ENCODE measurements at places on chromosomes 12 and 14.

DNA sequence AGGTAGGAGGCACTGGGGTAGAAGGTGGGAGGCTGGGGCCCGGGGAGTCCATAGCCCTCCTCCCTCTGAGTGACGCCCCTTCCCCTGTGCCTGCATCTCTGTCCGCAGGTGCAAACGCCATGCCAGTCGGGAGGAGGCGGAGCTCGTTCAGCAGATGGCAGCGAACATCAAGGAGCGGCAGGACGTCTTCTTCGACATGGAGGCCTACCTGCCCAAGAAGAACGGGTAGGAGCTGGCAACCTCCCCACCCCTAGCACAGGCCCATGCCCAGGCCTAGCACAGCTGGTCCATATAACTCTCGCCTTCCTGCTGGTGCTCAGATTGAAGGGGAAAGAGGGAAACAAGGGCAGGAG, 35.6 kb downstream of the TMEM120B start:
- no peak for DNase-seq

DNA sequence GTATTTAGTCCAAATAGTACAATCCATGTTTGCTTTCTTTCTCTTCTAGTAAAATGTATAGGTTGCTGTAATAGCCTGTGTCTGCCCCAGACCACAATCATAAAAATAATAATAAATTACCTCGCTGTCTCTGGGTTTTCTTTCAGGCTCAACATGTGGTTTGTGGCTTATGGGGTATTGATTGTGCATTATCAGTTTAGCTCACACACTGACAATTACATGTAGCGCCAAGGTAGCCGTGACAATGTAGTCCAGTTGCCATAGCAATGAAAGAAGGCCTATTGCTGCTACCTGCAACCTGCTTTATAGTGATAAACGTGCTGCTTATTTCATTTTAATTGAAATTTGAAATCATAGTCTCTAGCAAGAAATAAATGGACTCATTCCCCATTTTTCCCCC, 1009.8 kb downstream of the NRXN3 start:
- DNase-seq: no peak

DNA sequence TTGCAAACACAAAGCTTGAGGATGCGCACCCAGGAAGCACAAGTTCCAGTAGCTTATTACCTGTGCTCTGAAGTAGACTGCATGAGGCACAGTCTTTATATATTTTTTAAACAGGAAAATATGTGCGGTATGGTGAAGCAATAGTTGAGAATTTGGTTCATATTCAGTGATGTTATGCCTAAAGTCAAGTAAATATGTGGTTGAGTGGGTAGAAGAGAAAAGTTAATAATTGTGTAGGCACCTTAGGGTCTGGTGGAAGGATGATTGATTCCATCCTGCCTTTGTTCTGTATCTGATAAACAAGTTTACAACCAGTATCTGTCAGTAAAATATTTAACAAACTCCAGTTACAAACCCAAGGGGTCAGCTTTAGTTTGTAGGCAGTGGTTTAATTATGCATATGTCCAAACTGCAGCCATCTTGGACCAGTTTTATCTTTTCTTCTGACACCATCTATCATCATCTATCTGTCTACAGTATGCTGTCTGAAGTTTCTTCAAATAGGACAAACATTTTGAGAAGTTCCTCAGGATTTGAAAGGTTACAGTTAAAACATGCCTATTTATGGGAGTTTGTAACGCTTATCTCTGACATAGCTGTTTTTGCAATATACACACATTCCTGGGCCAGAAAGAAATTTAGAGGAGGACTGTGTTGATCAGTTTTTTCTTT, 10.8 kb downstream of the SINHCAF start:
- no peak for DNase-seq

DNA sequence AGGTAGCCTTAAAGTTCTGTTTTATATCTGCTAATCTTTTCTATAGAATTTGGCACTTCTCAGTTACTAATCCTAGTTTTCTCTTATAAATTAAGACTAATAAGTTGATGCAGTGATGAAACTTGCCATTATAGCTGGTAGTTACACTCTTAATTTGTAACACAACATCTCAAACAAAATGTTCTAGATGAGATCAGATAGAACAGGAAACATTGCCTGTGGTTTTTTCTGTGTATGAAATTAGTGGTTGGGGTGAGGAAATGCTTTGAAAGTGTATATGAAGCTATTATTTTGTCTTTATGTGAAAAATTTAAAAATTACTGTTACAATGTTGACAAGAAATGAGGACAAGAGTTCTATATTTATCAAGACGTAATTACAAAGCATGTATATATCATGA, 91.9 kb downstream of the PCNX1 start:
- no peak for DNase-seq

GRCh38 chr14:51981218-51981854, 8.0 kb upstream of the RTRAF start:
- DNase-seq: no peak

GRCh38 chr12:31440586-31440985, 114.6 kb upstream of the SINHCAF start:
- no peak for DNase-seq

DNA sequence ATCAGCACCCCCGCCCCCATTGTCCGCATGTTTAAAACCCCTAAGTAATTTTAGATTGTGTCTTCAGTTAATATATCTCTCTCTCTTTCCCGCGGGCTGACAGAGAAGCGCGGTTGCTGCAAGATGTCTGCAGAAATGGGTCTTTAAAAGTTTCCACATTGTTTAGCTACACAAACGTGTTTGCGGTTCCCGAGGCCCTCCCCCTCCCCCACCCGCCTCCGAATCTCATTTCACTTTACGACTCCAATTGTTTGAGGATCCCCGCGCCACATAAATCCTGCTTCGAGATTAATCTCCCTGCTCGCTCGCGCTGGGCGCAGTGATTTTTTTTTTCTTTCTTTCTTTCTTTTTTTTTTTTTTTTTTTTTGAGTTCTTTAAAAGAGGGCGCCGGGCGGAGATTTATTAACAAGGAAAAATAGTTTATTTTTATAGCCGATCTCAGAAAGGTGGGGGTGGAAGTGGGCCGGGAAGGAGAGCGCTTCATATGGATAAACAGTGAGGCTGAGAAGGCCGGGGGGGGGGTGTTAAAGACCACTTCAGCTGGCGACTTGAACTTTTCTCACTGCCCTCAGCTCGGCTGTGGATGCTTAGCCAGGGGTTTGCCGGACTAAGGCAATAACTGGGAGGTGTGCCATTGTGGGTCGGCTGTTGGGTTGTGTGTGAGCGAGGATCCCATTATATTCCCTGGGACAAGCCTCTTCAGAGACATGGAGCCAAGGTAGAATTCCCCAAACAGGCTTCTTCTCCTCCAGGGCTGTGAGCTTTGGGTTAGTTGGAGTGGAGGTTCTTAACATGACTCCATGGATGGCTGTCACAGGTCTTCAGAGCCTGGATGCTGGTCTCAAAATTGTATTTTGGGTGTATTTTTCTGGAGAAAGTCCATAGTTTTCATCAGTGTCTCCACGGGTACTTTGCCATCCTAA, 39.7 kb upstream of the TBX5 start:
- DNase-seq: no peak

DNA sequence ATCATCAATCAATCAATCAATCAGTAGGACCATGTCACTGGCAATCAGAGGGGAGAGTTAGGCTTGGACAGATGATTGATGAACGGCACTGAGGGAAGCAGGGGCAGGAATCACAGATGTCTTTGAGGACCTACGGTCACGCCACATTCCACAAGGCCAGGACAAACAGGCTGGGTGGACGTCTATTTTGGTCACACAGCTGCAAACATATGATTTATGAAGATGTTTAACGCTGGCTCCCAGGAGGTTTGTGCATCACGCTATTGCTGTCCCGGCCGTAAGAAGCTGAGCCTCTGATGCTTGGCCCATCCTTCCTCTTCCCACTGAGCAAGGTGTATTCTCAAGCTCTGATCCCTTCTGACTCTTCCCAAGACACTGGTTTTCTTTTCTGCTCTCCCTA, 160.8 kb downstream of the FOXN3 start:
- DNase-seq: no peak

DNA sequence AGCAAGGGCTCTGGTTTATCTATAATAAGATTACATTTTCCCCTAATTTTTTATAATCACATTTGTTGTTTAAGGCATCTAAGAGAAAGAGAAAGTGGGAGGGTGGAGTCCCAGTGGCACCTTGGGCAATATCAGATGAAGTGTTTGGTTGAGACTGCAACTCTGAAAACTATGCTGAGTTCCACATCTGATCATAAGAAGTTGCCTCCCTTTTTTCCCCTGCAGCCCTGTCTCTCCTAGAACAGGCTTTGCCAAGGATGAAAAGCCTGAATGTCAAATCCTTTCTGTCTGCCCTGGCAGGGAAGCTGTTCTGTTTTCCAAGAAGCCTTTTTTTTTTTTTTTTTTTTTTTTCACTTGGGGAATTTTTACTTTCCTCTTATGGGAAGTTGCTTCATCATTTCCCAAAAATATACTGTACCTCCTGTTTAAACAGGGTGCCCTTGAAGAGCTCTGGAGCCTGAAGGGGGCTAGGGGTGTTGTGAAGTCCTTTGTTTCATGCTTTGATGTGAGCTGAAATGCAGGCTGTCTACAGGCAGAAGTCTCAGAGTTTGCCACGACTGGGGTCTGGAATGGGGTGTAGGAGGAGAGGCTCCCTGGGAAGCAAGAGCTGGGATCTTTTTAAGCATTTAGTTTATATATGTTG, 71.3 kb downstream of the SUSD6 start:
- no peak for DNase-seq

DNA sequence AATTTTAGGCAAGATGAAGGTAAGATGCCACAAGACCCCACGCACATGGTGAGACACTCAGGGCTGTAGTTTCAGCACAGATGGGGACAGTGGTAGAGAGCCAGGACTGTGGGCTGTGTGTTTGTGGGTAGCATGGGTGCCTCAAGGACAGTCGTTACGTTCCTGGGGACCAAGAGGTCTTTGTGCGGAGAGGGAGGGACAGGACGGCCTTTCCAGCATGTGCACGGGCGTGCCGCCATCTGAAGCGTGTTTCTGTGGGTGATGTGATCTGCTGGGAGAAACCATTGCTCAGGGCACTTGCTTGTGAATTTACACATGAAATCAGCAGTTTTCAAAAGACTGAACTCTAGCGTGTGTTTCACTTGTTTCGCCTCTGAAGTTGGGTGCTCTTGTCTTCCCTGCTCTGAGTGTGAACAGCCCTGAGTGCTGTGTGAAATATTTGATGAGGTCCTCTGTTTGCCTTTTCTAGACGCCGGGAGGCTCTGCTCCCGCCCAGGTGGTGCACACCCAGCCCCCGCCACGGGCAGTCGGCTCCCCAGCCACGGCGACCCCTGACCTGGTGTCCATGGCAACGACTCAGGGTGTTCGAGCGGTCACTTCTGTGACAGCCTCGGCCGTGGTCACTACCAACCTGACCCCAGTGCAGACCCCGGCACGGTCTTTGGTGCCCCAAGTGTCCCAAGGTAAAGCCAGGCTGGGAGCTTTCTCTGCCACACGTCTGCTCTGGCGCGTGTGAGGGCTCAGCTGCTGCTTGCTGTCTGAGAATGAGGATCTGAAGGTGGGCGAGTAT, 82.3 kb downstream of the DDX51 start:
- DNase-seq: no peak

GRCh38 chr14:42806909-42807315, 1200.2 kb downstream of the LRFN5 start:
- DNase-seq: no peak

GRCh38 chr12:66066137-66066928, 64.2 kb downstream of the LLPH start:
- no peak for DNase-seq

- no peak for DNase-seq
These were observed 137.5 kb downstream of the CNTN1 start for GRCh38 chr12:40829738-40830144.

DNA sequence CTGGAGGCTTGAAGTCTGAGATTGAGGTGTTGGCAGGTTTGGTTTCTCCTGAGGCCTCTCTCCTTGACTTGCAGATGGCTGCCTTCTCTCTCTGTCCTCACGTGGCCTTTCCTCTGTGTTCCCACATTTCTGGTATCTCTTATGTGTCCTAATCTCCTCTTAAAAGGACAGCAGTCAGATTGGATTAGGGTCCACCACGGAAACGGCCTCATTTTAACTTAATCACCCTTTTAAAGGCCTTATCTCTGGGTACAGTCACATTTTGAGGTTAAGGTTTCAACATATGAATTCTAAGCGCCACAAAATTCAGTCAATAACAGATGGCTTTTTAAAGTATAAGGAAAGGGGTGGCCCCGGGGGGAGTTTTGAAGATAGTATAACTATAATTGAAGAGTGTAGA, 33.5 kb downstream of the UNC79 start:
- no peak for DNase-seq

DNA sequence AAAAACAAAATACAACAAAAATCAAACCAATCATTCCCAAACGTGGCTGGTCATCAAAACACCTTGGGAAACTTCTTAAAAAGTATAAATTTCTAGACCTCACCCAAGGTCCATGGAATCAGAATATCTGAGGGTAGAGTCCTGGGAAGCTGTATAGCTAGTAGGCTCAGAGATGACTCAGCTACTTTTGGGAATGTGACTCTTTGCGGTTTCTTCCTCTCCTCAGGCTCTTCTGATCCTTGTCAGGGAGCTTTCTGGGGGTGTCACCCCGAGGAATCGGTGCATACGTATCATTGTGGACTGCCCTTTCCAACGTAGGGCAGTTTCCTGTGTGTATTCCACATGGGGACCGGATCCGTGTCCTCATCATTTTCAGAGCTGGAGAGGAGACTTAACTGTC, 14.8 kb downstream of the JDP2 start:
- DNase-seq: no peak

DNA sequence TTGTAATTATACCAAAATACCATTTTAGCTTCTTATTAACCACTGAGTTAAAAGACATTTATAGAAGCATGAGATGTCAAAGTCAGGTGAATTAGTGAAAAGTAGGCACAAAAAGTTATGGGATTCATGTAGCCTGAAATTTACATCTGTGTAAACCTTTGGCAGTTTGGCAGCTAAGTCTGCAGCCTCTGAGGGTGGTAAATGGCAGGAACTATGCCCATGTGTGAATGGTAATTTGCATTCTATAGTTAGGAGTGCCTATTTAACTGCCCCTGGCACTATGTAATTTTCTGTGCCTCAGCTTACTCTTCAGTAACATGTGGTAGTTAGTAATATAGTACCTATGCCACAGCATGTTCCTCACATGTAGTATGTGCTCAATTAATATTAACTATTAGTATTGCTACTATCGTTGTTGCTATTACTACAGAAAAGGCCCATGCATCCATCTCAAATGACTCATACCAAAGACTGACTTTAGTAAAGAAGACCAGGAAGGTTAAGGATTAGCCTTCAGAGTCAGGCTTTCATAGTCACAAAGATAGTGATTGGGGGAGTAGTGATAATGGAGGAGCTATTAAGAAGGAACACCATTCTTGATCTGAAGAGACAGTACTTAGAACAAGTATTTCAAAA, 258.7 kb upstream of the BTG1 start:
- DNase-seq: no peak

DNA sequence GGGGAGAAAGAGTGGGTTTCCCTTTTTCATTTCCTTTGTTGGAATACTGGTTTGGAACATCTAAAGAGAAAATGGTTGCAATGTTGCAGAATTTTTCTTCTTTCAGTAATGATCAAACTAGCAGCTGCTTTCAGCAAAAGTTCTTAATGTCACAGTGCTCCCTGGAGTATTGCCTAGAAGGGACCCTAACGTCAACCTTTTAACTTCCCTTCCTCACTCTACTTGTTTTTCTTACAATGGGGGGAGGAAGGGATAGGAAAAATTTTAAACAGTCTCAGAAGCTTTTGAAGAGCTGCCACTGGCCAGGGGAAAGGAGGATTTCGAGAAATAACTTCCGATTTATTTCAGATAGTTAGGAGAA, 521.8 kb downstream of the MED13L start:
- no peak for DNase-seq
